ENCODE measurements at places on chromosomes 13 and 19.

DNA sequence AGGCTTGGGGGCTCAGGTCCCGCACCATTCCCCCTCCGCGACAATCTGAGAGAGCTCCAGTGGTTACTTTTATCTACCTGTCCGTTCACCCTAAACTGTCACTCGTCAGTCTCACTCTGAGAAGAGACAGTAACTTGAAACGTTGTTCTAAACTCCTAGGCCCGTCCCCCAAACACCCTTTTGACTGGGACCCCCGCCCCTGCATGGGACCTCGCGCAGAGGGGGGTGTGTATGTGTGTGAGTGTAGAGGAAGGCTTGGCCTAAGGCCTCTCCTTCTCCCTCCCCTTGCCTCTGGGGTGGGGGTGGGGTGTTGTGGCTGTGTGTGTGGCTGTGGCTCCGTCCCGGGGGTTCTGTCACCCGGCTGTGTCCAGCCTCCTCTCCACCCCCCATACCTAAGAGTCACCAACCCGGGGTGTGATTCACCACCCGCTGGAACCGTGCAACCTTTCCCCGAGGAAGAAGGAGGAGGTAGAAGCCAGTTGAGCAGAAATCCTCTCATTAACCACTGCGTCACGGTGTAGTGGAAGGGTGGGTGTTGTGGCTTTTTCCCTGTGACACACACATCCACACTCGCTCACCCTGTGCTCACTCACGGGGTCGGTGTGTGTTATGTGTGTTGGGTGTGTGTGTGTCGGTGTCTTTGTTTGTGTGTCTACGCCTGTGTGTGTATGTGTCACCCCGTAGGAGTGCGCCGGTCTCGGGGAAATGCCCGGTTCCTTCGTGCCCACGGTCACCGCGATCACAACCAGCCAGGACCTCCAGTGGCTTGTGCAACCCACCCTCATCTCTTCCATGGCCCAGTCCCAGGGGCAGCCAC is 2.4 kb downstream of the FOSB start:
- DNase-seq, result no peak

GRCh38 chr19:35883882-35884281 is 15.5 kb downstream of the APLP1 start:
- DNase-seq, result no peak

GRCh38 chr19:6362351-6362801 is 1.0 kb downstream of the CLPP start:
- DNase-seq, result no peak

- DNase-seq, result no peak
Measured at GRCh38 chr13:113856716-113857065, 7.2 kb downstream of the GAS6 start.

- no peak for DNase-seq
Measured at GRCh38 chr19:33437821-33438671, 64.5 kb downstream of the CEBPG start.

GRCh38 chr19:39007096-39007495 is 25.3 kb downstream of the FBXO27 start:
- no peak for DNase-seq

DNA sequence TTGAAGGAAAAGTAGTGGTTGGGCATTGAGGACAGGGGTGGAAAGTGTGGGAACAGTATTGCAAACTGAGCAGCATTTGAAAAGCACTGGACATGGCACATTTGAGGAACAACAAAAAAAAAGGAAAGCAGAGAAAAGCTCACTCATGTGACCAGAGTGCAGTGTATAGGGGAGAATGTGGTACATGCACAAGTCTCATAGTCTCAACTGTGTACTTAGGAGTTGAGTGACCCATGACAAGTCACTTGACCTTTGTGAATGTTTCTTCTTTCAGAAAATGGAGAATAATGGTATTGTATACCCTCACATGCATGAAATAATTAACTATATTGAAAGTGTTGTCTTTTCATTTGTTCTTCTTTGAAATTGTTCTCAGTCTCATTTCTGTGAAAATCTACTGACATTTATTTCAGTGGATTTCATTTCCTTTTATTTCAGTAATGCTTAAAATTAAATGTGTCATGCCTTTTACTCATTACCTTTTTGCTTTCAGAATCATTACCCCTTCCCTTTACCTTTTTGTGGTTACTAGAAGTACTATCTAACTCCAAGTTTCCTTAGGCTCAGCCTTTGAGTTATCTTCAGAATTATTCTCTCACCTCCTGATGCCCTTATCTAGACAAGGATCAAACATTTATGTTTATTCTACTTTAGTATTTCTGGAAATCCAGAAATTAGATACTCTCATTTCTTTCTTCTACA is 79.1 kb upstream of the MLNR start:
- DNase-seq, result no peak

GRCh38 chr19:9178901-9179300 is at the start of gene OR7D2:
Gene OR7D2, plus strand, starts transcription at chr19:9178979. Its CDS starts 6,803 bp downstream, at chr19:9185782.
- DNase-seq, result no peak

GRCh38 chr13:80149736-80150135 is 191.2 kb downstream of the SPRY2 start:
- no peak for DNase-seq

- no peak for DNase-seq
Measured at GRCh38 chr13:26377038-26377437, 123.1 kb downstream of the CDK8 start.

- DNase-seq, result peak; percentile 60
Measured at GRCh38 chr19:34232566-34233481, 21.5 kb upstream of the GARRE1 start.

DNA sequence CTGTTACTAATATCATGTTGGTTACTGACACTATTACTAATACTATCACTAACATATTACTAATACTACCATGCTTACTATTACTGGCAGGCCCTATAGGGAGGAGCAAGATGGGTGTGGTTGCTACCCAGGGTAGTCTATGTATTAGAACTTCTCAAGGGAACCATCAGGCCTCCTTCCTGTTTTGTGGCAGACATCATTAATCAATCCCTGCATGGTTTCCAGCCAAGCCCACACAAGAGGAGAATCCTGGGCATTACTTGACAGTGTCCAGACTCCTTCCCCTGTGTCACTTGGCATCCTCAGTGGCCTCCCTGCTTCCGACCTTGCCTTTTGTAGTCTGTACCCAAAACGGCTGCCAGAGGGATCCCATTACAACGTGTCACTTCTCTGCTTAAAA is 8.9 kb downstream of the HAS1 start:
- DNase-seq, result no peak

DNA sequence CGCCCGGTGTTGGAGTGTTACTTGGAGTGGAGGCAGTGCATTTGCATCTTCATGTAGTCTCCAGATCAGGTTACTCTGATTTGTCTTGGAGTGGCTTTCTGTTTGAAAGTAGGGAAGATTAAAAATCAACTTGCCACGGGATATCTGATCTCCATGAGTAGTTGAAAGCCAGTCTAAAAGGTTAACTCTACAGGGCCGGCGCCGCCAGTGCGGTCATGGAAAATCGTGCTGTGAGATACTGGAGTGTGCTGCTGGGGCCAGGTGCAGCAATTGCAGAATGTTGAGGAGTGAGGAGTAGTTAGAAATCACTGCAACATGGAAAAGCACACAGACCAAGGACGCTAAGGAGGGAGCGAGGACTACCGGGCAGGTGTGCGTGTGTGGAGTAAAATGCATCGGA is 175.0 kb downstream of the STK24 start:
- no peak for DNase-seq

GRCh38 chr13:22108979-22109378 is 438.1 kb downstream of the FGF9 start:
- DNase-seq, result no peak

DNA sequence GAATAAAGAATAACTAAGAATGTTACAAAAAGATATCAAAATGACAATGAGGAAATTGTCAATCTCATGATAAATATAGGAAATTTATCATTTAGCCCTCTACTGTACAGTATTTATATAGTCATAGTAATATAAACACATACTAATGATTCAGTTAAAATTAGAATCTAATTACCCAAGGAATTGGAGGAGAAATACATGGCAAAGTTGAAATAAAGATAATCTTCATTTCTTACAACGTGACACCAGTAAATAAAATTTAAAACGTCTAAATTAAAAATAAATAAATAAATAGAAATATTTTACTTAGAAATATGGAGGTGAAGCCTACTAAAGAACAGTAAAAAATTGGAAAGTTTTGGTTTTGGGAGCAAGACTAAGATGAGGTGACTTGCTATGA is 2163.1 kb upstream of the PCDH20 start:
- DNase-seq, result no peak

- DNase-seq, result peak; percentile 61
Measured at GRCh38 chr13:94362411-94362909, 117.0 kb downstream of the DCT start.

DNA sequence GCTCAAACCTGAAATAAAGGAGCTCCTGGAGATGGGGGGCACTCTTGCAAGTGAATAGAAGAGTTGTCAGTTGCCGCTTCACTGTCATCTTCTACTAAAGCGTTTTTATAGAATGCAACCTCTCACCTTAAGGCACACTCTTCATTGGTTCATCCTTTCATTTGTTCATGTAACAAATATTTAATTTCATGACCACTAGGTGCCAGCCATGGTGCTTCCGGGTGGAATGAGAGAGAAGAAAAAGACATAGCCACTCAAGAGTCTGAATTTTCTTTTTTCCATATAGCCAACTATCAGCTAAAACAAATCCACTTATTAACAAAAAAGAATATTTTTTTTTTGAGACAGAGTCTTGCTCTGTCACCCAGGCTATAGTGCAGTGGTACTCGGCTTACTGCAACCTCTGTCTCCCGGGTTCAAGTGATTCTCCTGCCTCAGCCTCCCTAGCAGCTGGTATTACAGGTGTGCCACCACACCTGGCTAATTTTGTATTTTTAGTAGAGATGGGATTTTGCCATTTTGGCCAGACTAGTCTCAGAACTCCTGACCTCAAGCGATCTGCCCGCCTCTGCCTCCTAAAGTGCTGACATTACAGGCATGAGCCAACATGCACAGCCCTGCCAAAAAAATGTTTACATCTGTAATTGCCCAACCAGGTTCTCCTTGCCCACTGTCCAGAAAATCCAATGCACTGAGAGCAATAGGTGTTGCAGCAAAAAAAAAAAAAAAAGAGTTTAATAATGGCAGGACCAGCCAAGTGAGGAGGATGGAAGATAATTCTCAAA is 22.1 kb upstream of the SACS start:
- DNase-seq, result no peak

DNA sequence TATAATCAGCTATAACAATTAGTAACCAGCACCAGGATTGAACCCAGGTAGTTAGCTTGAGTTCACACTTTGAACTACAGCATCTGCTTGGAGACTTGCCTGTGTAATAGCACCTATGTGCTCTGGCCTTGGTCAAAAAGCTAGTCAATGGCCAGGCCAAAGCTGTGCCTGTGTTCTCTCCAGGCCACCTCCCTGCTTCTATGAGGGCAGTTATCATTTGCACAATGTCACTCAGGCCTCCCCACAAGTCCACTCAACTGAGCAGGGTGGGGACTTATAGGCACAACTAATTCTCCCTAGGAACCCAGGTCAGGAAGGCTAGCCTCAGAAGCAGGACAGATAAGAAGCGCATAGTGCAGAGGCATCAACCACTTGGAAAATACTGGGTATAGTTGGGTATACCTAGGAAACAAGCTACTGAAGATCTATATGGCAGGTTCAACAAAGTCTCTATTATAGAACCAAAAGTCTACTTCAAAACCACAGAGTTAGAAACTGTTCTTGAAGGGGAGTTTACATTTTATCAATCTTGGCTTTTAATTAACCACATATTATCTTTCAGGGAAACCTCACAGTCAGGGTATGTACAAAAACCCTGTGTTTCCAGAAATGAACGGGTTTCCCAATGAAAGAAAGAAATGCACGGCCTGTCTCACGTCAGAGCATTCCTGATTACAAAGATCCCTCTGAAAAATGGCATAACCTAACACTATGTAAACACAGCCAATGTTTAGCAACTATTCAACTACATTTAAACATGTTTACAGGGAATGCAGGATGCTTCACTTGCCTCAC is 140.9 kb downstream of the ABCC4 start:
- DNase-seq, result no peak

DNA sequence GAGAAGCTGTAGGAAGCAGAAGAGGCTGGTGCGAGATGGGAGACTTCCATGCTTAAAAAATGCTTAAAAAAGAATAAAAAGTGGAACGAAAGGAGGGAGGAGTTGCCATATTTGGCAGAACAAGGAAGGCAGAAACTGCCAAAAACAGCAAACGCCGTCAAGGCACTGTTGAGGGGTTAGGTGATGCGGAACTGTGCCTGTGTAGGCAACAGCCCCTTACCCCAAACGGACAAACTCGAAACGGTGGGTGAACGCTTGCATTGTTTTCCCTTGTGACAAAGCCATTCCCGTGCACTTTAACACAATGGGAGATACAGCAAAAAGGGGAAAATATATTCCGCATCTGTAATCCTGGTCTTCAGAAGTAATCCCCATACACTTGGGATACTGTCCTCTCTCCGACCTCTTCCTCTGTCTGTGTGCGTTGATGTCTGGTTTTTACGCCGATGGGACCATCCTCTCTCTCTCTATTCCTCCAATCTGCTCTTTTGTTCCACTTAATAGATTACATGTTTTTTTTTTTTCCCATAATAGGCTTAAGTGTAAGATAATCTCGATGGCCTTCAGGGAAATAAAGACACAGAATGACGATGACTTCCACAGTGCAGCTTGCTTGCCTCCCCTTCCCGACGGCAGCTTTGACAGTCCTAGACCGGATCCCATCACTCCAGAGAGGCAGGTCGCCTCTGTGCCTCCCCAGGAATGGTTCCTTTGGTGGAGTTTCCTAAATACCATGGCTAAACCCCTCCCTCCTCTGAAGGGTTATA is 132.7 kb upstream of the RNF113B start:
- no peak for DNase-seq

GRCh38 chr19:33957804-33958203 is 161.1 kb downstream of the KCTD15 start:
- no peak for DNase-seq

GRCh38 chr13:97268772-97269171 is 46.6 kb downstream of the MBNL2 start:
- DNase-seq, result no peak

GRCh38 chr19:44974857-44975256 is 19.7 kb downstream of the CLPTM1 start:
- DNase-seq, result no peak

DNA sequence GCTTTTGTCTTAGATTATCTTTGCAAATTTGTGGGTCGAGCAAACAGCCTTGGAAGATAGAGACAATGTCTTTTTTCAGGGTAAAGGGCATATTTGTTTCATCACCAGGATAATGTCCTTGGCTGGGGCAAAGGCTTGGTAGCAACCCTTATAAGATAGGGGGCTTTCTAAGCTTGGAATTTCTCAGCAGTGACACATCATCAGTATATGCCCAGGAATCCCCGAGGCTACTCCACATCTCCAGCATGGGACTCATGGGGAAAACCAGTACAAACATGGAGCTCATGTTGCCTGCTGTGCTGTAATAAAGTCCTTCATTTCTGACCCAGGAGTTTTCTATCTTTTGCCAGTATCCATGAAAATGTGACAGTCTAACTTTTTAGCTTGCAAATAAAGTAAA is 77.1 kb downstream of the DCLK1 start:
- DNase-seq, result no peak

- no peak for DNase-seq
Measured at GRCh38 chr13:59744747-59745391, 418.9 kb downstream of the DIAPH3 start.

DNA sequence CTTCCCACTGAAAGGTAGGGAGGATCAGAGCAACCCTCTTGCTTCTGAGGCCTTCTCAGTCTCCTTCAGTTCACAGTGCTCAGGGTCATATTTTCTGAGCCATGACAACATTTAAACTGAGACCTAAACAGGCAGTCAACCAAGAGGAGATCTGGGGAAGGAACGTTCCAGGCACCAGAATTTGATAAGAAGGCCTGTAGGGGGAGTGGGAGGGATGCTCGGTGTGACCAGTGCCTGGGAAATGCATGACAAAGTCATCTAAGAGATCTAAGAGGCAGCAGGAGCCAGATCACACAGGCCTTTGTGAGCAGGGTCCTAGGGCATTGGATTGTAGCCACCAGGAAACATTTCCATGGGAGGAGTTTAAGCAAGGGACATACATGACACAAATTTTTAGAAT is 71.6 kb downstream of the SHISA2 start:
- DNase-seq, result no peak
